ENCODE measurements at places on chromosomes 13 and 19. TPM values are rescaled to one million over a fixed set of nuclear protein-coding genes. Genes with fewer than 3 reads are reported as not detected.

The IL17D gene
- total RNA-seq = 0.72 TPM

The IGFL1 gene
- total RNA-seq = not detected

The CYP2F1 gene
- total RNA-seq = not detected

The ZSCAN1 gene
- total RNA-seq = not detected

The DMWD gene
- total RNA-seq = 10.0 TPM

The PLEKHJ1 gene
- 31.7 TPM for total RNA-seq

The ZNF566 gene
- total RNA-seq = 4.8 TPM

The LILRB1 gene
- not detected for total RNA-seq

The KIR2DL4 gene
- not detected for total RNA-seq

The TRIP10 gene
- 39.1 TPM for total RNA-seq

The MUC16 gene
- not detected for total RNA-seq

The KISS1R gene
- not detected for total RNA-seq

The MAST1 gene
- total RNA-seq = 0.28 TPM

The ZNF878 gene
- total RNA-seq = 0.28 TPM

The LILRA1 gene
- not detected for total RNA-seq

The SLC1A6 gene
- total RNA-seq = not detected

Measured in IMR-90 (cell line).